Stimulated activated CD4-positive, alpha-beta T cell treated with anti-CD3 and anti-CD28 coated beads, TNF-alpha, amount 100 ng/mL, for 4 hours (primary cell): ENCODE measurements at places on chromosomes 3 and 15.
A peak's percentile ranks its signal among the peaks of the same experiment; 100 is the strongest.

DNA sequence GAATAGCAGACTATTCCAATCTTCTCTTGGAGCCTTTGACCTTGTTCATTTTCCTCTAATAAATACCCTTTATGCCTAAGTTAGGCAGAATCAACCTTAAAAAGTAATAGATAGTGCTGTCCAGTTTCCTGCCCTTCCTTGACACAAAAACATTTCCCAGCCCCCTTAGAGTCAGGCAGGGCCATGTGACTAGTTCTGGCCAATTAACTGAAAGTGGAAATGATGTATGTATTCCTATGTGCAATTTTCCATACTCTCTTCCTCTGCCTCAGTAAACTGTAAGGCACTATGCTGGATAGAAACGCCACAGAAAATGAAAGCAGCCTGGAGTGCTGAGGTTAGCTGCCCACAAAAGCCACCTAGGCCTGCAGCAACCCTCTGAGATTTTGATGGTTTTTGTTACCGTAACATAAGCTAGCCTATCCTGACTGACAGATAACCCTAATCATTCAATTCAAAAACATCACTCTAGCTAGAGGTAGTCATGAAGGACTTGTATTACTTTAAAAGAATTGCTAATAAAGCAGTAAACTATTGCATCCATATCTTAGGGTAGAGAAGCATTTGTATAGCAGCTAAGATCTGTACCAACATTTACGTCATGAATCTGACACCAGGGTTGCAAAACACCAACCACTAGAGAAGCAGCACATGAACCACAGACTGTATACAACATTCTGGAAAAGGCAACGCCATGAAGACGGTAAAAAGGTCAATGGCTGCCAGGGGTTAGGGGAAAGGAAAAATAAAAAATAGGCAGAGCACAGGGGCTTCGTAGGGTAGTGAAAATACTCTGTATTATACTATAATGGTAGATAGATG, 112.9 kb downstream of the ULK4 start:
- DNase-seq = no peak

DNA sequence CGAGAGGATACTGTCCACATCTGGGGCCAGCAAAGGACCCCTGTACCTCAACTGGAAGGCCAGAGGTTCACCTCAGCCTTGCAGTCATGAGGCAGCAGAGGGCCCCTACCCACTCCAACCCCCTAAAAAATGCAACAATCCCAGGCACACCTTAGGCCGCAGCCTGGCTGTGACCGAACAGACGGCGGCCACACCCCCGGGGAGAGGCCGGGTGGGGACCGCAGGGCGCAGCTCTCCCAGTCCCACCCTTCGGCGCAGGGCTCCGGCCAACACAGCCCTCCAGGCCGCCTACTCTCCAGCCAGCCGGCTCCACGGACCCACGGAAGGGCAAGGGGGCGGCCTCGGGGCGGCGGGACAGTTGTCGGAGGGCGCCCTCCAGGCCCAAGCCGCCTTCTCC, 457 bp upstream of the DNAJA4 start:
- no peak for DNase-seq

- no peak for DNase-seq
These were observed 95.9 kb downstream of the SEMA5B start for GRCh38 chr3:122931636-122932035.

DNA sequence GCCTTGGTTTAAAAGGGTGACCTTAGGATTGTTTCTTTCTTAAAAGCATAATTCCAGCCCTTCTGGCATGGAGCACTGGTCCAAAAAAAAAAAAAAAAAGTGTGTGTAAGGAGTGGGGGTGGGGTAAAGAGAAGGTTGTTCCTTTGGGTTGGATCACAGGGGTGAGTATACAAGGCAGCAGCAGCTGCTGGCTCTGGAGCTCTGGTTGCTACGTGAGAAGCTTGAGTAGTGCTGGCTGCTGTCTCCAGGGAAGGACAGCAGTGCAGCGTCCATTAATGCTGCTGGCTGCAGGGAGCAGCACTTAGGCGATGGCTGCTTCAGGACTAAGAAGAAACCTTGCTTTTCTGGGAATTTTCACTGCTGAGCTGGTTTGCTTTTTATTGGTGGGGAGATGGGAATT, 2.3 kb downstream of the SETD5 start:
- DNase-seq = no peak

DNA sequence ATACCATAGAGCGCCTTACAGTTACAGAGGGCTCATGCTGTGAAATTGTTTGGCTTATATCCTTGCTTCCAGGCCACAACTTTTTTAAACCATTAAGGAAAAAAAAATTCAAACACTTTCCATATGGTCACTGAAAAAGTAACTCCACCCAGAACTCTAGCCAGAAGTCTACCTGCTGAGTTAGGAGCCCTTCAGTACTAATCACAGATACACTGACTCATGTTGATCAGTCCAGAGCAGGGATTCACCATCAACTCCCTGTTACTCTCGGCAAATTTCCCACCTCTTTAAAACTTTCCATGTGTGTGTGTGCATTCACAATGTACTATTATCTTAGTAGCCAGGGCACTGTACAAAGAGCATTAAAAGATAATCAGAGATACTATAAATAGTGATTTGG, 372.8 kb downstream of the MAGI1 start:
- no peak for DNase-seq

DNA sequence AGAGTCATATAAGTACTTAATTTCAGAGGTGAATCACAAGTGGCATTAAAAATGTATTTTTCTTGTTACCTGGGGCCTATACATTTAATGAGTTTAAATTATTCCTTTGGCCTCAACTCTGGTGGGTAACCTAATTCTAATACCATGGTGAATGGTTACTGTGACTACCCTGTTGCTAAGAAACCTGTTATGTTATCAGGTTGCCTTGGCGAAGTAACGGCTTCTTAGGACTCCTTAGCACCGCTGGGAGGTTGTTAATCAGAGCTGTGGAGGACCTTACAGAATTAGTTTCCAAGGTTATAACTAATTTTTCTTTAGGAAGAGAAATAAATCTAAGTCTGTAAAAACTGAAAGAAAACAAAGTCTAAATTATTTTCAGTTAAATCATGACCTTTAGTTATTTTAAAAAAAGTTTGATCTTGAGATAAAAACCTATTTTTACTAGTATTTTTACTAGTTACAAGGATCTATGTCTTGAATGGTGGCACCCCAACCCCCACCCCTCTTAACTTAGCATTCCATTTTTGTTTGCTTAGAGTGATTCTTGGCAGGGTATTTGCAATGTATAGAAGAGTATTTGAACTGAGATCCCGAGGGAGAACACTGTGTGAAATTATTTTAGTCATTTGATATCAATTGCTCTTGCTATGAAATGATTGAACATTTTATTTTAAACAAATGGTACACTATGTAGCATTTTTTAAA, 155.5 kb downstream of the FNDC3B start:
- DNase-seq = no peak

- DNase-seq = no peak
These were observed 2.2 kb upstream of the CHRNA5 start for GRCh38 chr15:78563092-78563491.

- DNase-seq = no peak
These were observed 26.5 kb downstream of the KPNA4 start for GRCh38 chr3:160538895-160539294.

DNA sequence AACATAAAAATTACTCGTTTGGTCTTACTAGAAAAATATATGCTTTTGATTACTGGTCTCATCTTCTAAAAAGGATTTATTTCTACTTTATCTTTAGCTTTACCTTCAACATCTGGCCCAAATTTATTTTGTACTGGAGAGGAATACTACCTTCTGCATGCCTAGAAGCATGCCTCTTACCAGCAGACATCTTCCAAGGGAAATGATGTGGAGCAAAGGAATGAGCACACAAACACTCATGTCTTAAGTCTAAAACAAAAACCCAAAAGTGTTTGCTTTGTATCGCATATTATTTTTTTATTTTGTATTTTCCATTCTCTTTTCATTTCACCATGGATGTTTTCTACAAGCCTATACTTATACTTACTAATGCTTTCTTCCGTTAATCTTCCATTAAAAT, 304.6 kb upstream of the KCNMB2 start:
- no peak for DNase-seq

- no peak for DNase-seq
These were observed 17.6 kb upstream of the LINGO1 start for GRCh38 chr15:77650265-77650664.

DNA sequence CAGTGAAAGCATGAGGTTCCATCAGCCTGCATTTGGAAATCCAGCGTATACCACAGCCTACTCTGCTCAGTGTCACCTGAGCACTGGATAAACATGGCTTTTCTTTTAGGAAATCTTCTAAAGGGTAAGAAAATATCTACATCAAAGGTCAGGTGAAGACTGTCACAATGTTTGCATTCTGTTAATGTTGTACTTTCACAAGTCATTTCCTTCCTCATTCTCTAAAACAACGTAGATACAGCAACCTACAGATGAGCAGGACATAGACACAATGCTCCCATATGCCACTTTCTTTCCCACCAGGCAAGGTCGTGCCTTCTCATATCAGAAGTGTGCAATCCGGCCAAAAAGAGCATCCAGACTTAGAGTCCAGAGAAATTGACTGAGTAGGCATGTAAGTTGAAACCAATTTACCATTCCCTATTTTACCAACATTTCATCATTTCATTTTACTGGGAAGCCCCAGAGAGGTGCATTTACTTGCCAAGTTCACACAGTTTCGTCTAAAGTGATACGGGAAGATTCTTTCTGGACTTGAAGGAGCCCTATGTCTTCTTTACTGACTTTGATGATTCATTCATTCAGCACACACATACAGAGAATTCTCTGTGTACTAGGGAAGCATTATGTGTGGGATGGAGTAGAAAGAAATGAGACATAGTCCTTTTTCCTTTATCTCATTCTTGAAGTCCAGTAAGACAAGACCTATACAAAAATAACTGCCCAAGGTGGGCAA, 30.6 kb upstream of the LPP start:
- no peak for DNase-seq

GRCh38 chr3:15953841-15954240, 156.1 kb upstream of the ANKRD28 start:
- no peak for DNase-seq

GRCh38 chr15:71136159-71136783, 21.0 kb downstream of the THSD4 start:
- DNase-seq = no peak

GRCh38 chr15:65790694-65791334, 1.3 kb downstream of the DENND4A start:
- no peak for DNase-seq

- no peak for DNase-seq
These were observed 57.6 kb upstream of the NR2E3 start for GRCh38 chr15:71752604-71753289.

DNA sequence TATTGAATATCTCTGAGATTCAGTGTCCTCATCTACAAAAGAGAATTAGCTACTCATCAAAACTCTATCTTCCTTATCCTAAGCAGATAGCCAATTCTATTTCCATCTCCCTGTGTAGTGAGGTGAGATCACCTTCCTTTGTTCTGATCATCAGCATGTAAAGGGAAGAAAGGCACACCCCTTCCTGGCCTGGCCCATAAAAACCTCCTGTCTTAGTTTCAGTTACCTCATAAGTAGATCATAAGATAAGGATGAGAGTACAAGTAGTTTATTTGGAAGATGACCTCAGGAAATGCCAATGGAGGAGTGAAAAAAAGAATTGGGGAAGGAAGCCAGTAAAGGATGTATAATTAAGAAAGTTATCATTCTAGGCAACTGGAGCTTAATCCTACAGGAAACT, 114.5 kb upstream of the GADL1 start:
- no peak for DNase-seq

- DNase-seq = no peak
These were observed 37.2 kb downstream of the BHLHE40 start for GRCh38 chr3:5016211-5017161.

GRCh38 chr3:46271209-46271745, 29.0 kb downstream of the CCR3 start:
- DNase-seq = no peak

DNA sequence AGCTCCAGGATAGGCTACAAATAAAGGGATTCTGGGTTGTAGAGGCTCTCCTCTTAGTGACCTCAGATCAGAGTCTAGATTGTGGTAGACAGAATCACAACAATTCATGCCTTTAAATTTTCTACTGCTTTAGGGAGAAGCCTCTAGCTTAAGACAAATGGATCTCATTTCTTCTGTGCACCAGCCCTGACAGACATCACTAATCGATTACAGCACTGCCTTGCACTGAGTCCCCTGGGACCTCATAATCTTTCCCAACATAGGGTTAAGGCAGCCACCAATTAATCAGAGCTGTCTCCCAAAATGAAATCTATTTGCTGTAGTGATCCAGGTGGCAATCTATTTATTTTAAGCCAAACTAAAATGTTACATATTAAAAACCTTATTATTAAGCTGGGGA, 436.5 kb upstream of the WNT5A start:
- DNase-seq = no peak

DNA sequence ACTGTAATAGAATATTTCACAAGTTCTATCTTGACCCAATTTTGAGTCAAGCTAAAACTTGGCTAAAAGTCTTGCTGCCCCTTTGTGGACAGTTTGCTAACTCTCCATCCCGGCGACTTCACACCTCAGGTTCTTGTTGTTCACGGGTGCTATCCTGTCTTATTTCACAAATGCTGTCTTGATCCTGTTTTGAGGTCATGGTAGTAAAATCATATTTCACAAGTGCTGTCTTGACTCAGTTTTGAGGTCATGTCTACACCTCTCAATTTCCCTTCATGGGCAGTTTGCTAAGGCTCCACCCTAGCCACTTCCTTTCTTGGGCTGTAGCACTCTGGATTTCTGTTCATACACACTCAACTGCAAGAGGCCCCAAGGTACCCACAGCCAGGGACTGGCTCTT, 45.0 kb upstream of the GK5 start:
- DNase-seq = no peak

GRCh38 chr15:40736575-40736974, 18.5 kb downstream of the RMDN3 start:
- no peak for DNase-seq

DNA sequence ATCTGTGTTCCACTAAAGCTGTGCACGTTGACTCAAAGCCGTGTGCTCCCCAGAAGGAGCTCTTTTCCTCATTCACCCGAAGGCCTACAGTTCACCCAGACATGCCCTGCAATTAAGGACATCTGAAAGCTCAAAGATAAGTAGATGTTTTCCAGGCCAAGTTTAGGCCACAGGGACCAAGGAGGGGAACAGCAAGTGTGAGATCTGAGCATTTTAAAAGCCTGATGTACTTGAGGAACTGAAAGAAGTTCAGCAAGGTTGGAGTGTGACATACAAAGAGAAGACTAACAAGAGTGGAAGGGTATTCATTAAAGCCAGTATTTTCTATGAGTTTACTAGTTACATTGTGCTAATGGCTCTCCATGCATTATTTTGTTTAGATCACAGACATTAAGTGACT, 68.0 kb downstream of the CASR start:
- DNase-seq = no peak

- DNase-seq = no peak
These were observed 59.1 kb downstream of the ST6GAL1 start for GRCh38 chr3:186989429-186989828.

- no peak for DNase-seq
These were observed 130.3 kb upstream of the CDIN1 start for GRCh38 chr15:36449084-36449661.

- peak; percentile 21 for DNase-seq
These were observed 82.0 kb upstream of the LMOD3 start for GRCh38 chr3:69204315-69204957.

GRCh38 chr3:171649267-171649666, 161.0 kb downstream of the PLD1 start:
- DNase-seq = no peak

GRCh38 chr15:43225201-43225949, 4.6 kb upstream of the EPB42 start:
- DNase-seq = peak; percentile 5
